ENCODE measurements at places on chromosomes 6 and 20.

DNA sequence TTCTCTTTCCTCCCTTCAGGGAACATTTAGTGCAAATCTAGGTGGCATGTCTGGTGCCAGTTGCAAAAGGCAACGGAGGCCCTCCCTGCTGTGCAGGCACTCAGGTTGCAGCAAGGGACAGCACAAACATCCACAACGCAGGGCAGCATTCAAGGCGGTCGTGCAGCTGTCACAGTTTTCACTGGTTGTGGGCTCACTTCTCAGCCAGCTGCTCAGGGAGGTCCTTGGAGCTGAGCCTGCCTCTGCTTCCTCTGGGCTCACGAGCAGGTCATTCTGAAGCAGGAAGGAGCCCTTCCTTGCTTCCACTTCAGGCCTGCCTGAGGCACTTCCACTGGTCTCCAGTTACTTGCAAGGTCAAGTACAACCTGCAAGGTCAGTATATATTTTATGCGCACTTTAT lies 3.8 kb upstream of the NPEPL1 start:
- DNase-seq: no peak

- DNase-seq: no peak
These were observed 19.5 kb upstream of the NFATC2 start for GRCh38 chr20:51562027-51562331.

GRCh38 chr6:3546121-3546520 lies 89.3 kb upstream of the SLC22A23 start:
- DNase-seq: no peak

DNA sequence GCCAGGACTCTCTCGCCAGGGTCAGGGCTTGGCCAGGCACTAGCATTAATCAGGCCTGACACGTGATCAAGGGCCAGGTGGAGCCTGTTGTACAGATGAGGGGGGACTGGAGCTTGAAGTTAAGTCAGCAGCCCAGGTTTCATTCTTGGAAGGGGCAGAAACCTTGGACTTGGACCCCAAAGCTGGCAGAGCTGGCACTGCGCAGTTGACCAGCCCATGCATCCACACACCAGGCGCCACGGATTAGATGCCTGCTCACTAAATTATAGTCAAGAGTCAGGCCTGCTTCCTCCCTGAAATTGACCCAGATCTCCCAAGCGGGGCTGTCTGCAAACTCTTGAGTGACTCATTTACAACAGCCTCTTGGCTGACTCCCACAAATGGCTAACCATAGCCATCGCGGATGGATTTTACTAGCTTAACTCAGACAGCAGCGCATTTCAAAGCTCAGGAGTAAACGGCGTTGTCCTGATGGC lies 4.1 kb upstream of the TAF4 start:
- DNase-seq: peak; percentile 61

- peak; percentile 22 for DNase-seq
These were observed 29.5 kb downstream of the EEF1A1 start for GRCh38 chr6:73491377-73491776.

GRCh38 chr20:2408111-2408510 lies 27.4 kb downstream of the TGM6 start:
- no peak for DNase-seq

- no peak for DNase-seq
These were observed 28.6 kb downstream of the CST8 start for GRCh38 chr20:23519556-23519955.

DNA sequence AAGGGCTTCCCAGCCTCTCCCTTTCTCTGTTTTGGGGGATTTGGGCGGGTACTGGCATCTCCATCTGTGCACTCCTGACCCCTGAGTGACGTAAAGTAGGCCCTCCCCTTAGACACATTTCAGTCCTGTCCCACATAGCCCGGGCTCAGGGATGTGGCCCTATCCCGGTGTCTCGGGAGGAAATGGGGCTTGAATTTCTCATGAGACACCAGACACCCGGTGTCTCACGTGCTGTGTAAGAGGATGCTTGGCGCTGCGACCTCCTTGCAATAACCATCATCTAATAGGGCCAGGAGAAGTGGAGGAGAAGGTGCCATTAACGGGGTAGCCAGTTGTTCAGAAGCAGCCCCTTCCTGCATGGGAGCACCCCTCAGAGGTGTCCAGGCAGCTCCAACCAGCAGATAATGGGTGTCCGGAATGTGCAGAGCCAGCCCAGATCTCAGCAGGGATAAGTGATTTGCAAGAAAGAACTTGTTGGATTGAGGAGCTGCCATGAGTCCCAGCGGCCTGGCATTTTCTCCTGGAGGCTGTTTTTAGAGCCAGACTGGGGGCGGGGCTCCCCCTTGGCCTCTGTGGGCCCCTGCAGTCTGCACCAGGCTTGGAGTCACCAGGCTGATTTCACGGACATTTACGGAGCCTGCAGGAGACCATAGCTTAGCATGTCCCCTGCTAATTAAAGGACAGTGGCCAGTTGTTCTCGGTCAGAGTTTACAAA lies 372.0 kb downstream of the PREX1 start:
- DNase-seq: no peak

GRCh38 chr6:149921361-149921760 lies 1.6 kb downstream of the RAET1G start:
- DNase-seq: no peak

- DNase-seq: peak; percentile 65
These were observed 89.3 kb downstream of the HAO1 start for GRCh38 chr20:7850775-7851490.

DNA sequence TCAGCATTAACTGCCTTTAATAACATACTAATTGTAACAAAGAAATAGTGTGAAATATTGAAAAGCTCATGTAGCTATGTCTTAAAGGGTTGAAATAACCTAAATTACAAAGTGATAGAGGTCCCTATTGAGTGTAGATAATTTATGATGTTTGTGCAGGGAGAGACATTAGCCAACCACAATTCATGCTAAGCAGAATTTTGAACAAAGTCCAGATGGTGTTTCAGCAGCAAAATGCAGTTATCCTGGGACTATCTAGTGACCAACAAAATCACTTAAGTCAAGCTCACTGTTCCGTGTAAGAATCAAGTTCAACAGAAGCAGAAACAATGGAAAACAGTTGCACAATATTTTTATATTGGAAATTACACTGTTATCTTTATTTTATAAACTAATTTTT lies 218.5 kb downstream of the SIM1 start:
- DNase-seq: peak; percentile 32

GRCh38 chr6:138287144-138287955 lies 69.1 kb upstream of the PBOV1 start:
- DNase-seq: peak; percentile 20

DNA sequence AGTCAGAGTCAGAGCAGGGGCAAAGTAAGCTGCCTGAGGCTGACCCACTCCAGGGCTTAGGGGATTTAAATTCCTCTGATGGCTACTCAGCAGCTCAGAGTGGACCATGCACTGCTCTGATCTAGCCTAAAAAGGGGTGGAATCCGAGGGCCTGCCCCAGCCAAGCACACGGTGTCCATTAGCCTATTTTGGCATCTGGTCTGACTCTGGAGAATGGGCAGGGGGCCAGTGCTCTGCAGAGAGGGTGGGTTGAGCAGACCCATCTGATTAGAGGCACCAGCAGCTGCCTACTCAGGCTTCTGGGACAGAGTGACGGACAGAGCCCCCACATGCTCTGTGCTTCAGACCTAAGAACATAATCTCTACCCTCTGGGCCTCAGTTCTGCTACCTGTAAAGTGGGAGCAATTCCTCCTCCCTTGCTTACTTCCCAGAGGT lies 25.9 kb upstream of the TGM2 start:
- no peak for DNase-seq

- peak; percentile 92 for DNase-seq
These were observed 2.1 kb downstream of the GABRR2 start for GRCh38 chr6:89313006-89313405.

- DNase-seq: peak; percentile 36
These were observed 14.2 kb upstream of the SLCO4A1 start for GRCh38 chr20:62627901-62628612.

- peak; percentile 32 for DNase-seq
These were observed 130.4 kb upstream of the RPS6KA2 start for GRCh38 chr6:166757232-166758135.

DNA sequence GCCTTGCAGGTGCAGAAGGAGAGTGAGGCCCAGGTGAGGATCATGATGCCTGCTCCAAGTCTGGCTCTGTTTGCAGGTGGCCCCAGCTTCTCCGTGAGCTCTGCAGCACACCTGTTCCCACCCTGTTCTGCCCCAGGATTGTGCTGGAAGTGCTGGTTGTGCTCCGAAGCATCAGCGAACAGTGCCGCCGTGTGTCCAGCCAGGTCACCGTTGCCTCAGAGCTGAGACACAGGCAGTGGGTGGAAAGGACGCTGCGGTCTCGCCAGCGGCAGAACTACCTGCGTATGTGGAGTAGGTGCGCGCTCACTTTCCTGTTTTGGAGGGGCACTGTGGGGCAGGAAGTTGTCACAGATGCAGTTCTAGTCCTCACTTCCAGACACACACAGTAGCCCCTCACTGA lies 25.0 kb downstream of the ERMARD start:
- DNase-seq: no peak

- peak; percentile 64 for DNase-seq
These were observed 67.0 kb upstream of the TNFAIP3 start for GRCh38 chr6:137799950-137800568.

DNA sequence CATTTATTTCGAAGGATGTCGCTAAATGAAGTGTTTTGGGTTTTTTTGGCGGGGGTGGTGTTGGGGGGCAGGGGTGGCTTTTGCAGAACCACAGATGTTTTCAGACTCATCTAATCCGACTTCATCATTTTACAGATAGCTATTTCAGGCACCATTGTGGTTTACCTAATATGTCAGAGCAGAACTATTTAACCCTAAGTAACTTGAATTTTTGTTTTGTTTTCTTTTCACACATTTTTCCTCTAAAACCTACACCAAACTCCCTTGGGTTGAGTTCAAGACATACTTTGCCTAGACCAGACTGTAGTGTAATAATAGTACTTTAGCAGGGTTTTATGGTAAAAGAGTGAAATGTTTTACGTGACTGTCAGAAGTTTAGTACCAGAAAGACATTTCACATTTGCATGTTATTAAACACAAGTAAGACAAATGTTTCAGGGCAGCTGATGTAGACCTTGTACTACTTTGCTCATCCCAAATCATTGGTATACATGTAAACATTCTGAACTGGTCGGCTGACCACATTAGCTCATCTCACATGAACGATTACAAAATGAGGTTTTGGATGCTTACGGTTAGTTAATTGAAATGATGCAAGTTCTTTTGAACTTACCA lies 37.7 kb downstream of the MAP3K4 start:
- peak; percentile 95 for DNase-seq

DNA sequence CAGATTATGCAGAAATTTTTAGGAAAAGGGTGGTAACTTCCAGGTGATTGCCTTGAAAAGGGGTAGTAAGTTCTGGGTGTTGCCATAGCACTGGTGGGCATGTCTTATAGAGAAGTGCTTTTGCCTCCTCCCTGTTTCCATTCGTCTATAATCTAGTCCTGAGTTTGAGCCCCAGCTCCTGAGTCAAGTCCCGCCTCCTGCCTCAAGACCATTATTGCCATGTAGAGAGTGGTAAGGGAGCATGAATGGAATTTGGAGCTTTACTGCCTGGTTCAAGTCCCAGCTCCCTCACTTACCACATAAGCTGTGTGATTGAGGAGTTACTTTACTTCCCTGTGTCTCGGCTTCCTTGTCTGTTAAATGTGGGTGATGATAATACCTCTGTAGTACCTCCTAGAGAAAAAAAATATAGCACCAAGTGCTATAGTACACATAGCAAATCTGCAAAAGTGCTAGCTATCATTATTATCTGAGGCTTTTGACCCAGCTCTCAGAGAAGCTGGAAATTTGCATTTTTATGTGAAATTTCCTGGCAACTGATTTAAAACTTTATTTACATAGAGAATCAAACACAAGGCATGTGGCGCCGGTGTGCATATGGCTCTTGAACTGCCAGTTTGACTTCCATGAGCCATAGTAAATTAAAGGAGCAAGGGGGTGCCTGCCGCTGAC lies 36.0 kb downstream of the TGM6 start:
- no peak for DNase-seq

GRCh38 chr6:157937916-157938315 lies 43.7 kb upstream of the SYNJ2 start:
- no peak for DNase-seq

- no peak for DNase-seq
These were observed 851 bp downstream of the MAVS start for GRCh38 chr20:3847429-3847940.

GRCh38 chr20:24987244-24987643 lies 5.3 kb downstream of the APMAP start:
- no peak for DNase-seq

DNA sequence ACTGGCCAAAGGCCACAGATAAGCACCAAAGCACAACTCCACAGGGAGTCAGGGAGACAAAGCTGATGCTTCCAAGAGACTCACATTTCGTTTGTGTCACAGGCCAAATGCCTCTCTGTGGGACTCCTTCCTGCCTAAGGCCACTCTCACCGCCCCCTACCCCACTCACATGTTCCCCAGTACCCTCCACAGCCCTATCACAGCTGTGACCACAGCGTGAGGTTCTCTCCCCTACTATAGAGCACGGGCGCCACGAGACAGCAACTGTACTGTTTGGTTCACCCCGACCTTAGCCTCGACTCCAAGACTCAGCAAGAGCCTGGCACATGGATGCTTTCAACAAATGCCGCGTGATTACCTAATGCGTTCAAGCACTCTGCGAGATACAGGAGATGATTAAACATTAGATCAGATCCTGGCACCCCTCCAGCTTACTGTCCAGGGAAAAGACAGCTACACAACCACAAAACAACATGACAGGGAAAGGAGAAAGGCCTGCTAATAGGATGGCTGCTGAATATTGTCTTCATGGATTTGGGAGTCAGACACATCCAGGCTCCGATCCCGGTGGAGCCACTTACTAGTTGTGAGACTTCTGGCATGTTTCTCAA lies 105.5 kb downstream of the AGPAT4 start:
- DNase-seq: peak; percentile 99

DNA sequence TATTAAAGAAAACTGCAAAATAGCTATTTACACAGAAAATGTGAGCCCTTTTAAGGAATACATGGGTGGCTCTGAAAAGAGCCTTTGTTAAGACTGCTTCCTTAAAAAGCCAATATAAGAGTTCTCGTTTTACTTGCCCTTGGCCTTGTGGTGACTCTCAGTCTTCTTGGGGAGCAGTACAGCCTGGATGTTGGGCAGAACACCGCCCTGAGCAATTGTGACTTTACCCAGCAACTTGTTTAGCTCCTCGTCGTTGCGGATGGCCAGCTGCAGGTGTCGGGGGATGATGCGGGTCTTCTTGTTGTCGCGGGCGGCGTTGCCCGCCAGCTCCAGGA lies 111.5 kb downstream of the HFE start:
- no peak for DNase-seq

DNA sequence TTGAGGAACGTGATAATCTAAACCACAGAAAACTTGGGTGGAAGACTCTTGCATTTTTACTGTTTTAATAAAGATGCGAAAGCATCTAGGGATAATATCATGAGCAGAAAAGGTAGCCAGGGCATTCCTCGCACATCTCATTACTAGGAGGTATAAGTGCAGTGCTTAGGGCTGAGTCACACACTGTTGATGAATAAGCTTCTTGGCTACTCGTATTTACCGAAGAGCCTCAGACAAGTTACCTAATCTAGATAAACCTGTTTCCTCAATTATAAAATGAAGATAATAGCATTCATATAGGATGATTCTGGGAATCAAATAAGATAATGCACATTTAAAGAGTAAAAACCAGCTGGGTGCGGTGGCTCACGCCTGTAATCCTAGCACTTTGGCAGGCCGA lies 780 bp upstream of the KIAA0319 start:
- DNase-seq: peak; percentile 11

- DNase-seq: no peak
These were observed 151.8 kb upstream of the INSM1 start for GRCh38 chr20:20215976-20216727.
